ENCODE measurements at places on chromosomes 13 and 19.

DNA sequence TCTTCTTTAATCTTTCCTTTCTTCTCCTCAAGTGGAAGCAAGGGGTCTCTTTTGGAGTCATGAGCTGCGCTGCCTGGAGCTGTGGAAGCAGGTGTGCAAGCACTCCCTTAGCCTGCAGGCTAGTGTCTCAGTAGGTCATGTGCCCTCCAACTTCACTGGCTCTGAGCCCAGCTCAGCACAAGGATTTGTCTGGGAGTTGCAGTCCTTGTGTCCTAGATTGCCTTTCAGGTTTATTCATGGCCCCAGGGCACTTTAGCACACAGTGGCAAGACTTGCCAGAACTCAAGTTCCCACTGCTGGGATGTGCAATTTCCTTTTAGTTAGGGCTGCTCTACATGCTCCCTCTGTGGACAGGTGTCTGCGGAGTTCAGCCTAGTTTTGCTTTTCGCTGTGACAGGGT lies 211.7 kb downstream of the LIG4 start:
- peak; percentile 70 for DNase-seq

- peak; percentile 64 for DNase-seq
Measured at GRCh38 chr19:49691243-49692146, 579 bp downstream of the CPT1C start.

- peak; percentile 70 for DNase-seq
Measured at GRCh38 chr19:41795031-41795461, 1.3 kb upstream of the CEACAM3 start.

DNA sequence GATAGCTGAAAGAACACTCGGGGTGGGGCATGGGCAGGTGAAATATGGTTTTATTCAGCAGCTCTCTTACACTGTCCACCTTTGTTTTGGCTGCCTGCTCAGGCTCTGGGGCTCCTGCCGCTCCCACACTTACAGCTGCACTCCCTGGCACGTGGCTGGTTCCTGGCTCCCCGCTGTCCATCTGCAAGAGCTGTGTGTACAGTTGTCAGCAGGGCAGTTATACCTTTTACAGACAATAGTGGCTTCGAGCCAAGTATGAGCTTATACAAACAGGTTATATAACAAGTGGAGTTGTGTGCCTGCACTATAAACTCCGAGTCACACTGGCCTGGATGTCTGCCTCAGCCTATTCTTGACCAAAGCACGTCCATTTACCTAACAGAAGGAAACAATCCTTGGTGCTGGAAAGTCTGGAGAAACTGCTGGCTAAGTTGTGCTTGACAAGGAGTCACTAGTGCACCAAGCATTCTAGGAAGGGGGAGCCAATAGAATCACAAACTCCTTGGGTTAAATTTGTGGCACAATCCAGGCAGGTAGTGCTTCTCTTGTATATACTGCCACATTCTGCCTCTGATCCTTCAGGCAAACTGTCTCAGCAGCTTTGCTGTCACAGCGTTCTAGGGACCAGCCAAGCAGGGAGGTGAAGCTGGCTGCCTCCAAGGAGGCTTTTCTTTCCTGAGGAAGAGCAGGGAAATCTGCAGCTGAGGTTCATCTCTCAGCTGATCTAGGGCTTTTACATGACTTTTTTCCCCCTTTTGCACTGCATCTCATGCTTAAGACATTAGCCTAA lies 68.2 kb downstream of the NHLRC3 start:
- DNase-seq = no peak

DNA sequence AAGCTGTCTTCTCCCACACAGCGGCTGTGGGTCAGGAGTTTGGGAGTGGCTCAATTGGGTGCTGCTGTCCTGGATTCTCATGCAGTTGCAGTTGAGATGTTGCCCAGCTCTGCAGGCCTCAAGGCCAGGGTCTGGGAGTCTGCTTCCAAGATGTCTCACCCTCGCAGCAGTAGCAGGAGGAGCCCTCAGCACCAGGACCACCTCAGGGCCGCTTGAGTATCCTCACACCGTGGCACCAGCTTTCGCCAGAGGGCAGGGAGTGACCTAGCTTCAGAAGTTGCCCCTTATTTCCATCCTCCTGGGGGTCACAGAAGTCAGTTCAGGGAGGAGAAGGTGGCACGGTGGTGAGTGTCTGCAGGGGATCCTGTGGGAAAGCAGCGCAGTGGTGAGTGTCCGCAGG lies 20.9 kb downstream of the TFDP1 start:
- DNase-seq = no peak
